NCI-H446 treated with DMSO at 0.1 percent for 48 hours (cell line): ENCODE measurements at places on chromosomes 7 and 10.

DNA sequence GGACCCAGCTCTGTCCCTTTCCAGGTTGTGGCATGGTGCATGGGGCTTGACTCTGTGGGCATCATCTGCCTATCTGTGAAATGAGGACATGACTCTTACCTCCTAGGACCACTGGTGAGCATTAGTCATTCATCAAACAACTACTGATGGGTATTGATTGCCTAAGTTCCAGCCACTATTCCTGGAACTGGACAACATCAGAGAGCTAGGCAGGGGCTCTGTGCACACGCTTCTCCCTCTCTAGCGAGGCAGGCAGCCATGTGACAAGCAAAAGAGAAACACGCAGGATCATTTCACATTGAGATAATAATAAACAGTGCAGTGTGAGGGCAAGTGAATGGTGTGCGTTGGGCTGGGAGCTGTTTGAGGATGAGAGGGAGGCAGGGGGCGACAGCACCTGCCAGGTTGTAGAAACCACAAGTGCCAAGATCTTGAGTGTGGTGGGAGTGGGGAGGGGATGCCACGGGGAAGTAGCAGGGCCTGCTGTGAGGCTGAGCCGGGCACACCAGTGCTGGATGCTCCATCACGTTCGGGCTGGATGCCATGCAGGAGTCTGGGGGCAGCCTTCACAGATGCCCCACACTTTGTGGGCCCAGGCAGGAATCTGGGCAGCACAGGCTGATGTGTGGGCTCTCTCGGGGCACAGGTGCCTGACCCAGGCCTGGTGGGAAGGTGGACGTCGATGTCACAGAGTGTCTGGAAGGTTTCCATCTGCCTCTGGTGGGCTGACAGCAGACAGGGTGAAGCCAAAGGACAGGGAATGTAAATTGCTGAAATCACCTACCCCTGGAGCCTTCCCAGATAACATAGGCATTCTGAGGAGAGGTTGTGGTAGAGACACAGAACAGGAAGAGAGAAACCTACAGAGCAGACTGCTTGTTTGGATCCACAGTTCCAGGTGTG is 405.5 kb downstream of the RPS24 start:
- no peak for DNase-seq

GRCh38 chr7:50629238-50629901 is 64.2 kb upstream of the DDC start:
- no peak for DNase-seq

GRCh38 chr10:71939861-71940474 is 24.2 kb upstream of the CHST3 start:
- DNase-seq, result no peak

DNA sequence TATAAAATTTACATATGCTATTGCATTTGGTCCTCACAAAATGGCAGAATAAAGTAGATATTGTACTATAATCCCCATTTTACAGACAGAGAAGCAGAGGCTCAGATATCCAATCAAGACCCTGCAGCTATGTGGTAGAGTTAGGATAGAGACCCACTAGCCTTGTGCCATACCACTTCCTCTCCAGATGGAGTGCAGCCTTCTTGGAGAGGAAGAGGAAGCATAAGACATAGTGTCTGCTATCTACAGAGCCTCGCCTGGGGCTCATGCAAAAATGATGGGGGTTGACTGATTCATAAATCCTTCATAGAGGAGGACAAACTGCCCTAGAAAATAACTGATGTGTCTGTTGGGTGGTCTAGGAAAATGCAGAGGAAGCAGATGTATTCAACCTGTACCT is 447.3 kb downstream of the KCNMA1 start:
- DNase-seq, result no peak

- no peak for DNase-seq
Measured at GRCh38 chr7:128783143-128783861, 7.7 kb upstream of the OPN1SW start.

DNA sequence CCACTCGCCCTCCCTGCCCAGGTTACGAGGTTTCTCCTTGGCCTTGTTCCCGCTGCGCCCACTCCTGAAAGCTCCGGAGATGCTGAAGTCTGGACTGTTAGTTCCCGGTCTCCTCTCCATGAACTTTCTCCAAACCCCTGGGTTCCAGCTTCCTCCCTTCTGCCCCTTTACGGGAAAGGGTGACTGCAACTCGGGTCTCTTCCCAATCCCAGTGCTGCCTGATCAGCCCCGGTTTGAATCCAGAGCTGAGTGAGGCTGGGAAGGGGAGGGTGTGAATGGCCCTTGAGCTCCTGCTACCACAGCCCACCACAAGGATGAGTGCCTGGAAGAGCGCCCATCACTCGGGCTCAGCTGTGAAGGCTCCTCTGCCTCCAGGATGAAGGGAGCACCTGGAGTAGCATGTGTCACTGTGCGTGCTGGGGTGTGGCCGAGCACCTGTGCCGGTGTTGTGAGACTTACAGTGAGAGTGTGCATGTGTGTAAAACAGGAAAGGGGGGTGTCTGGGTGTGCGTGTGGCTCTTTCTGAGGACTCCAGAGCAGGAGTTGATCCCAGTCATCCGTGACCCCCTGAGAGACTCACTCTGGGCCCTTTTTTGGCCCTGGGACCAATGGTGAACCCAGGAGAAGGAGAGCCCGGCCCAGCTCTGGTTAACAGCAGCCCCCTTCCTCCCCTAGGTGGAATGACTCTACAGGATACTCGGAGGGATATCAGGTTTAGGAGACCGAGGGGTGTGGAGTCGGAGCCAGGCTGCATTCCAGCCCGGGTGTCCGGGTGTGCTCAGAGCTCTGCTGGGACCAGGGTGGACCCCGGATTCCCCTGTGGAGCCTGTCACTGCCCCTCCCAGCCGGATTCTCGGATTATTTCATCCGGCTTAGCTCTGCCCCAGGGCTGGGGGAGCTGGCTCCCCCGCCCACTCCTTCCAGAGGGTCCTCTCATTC is 1.1 kb upstream of the ZNF467 start:
- DNase-seq, result no peak

- no peak for DNase-seq
Measured at GRCh38 chr10:14838582-14839304, 637 bp downstream of the HSPA14 start.

- no peak for DNase-seq
Measured at GRCh38 chr7:116527521-116527920, 2.7 kb downstream of the CAV1 start.

DNA sequence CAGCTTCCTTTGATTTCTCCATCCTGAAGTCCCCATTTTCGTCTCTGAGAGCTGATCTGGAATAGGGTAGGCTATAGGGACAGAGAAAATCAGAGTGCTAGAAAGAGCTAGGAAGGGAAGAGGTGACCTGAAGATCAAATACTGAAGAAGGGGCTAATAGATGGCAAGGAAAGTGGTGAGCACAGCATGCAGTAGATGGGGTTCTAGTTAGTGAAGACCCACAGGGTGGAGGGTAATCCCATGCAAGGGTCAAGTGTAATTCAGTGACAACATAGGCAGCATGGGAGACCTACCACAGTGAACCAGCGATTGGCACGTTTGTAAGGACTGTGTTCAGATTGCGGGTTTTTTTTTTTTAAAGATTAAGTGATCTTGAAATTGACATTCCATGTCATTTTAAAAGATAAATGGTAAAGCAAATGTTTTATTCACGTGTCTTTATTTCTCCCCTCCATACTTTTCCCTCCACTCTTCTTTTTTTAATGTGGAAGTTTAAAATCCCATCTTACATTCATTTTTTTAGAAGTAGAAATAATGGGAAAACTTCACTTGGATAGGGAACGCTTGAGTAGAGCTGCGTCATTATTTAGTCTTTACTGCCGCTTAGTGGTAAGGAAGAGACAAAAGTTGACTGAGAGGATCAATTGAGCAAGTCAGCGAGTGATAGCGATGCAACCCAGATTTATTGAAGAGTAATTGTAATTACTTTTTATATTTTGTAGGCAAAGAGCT is 21.0 kb upstream of the ABI1 start:
- DNase-seq, result peak; percentile 52

GRCh38 chr10:131909929-131910328 is 9.1 kb downstream of the PPP2R2D start:
- DNase-seq, result no peak

DNA sequence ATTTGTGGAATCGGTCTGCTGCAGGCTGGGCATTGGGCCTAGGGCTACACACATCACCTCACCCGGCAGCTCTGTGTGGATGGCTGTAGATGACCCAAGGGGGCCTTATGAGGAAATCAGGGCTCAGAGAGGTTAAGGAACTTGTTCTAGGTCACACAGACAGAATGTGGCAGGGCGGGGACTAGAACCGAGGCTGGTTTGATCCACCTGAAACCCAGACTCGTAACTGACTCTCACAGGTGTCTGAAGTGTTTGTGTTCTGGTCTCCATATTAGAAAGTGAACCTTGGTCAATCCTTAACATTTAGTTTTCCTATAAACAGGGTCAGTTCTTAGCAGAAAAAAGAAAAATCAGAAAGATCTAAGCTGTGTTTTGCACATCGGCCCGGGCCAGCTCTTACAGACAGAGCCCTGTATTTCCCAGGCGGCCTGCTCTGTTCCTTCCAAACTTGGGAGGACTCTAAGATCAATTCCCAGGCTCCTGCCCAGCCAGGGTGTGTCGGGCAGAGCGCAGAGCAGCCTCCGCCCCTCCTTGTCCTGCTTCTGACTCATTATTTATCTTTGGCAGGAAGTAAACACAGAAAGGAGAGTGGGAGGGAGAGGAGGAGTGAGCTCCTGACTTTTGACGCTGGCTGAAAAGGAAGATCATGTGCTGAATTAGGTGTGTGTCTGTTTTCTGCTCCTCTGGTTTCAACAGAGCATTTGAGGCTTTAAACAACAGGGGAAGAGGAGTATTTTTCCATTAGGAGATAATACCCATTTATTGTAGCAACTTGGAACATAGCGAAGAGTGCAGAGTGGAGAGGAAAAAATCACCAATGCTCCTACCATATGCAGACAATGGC is 74.1 kb downstream of the TACC2 start:
- DNase-seq, result peak; percentile 23

GRCh38 chr10:110860576-110861241 is 11.0 kb upstream of the PDCD4 start:
- no peak for DNase-seq

DNA sequence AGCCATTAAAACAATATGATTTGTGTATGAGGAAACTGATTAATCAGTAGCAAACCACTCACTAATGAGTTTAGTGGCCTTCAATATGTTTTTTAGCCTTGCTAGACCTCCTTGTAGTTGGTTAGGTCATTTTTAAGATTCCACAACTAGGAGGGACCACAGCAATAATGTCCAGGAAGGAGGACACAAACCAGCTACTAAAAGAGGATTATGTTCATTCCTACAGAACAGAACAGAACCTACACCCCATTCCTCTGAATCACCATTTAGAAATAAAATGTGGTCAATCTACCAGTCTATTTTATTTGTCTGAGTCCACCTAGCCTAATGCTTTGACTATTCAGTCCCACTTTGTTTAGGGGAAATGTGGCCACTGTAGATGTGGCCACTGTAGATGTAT is 226.3 kb downstream of the GLI3 start:
- DNase-seq, result no peak

- DNase-seq, result peak; percentile 8
Measured at GRCh38 chr10:77163670-77164348, 473.8 kb downstream of the KCNMA1 start.

DNA sequence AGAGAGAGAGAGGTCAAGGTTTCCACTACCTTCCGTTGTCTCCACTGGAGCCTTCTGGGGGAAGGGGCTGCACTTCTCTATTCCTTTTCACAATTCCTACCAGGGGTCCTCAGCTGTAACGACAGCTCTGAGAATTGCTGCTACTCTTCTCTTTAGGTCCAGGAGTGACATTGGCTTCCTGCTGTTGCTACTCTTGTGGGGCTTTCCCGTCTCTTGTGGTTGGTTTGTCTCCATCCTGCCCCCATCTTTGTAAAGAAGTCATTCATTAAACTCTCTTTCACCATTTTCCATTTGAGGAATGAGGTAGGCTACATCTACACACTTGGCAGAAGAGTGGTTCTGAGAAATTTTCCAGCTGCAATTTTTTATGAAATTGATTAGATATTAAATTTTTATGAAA is 238.8 kb upstream of the LYZL1 start:
- no peak for DNase-seq

- no peak for DNase-seq
Measured at GRCh38 chr7:151570366-151570915, 50.7 kb upstream of the RHEB start.

DNA sequence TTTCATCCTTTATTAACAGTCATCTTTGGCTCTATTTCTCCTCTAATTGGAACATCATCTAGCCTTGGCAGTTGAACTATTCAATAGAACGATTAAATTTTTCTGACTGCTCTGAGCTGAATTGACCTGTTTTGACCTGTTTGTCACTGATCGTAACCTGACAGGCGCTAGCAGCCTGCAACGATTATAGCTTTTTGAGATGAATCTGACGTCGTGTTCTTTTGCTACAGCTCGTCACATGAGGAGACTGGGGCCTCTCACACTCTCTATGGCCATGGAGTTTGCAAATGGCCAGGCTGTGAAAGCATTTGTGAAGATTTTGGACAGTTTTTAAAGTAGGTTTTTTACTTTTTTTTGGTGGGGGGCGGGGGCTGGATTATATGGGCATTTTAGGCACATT is 229.8 kb downstream of the FOXP2 start:
- DNase-seq, result peak; percentile 64

- DNase-seq, result no peak
Measured at GRCh38 chr7:150413640-150414081, 34.5 kb downstream of the ZNF775 start.

- no peak for DNase-seq
Measured at GRCh38 chr10:6409971-6410643, 170.0 kb downstream of the PRKCQ start.

- no peak for DNase-seq
Measured at GRCh38 chr10:43407148-43407575, 1.8 kb downstream of the HNRNPF start.

DNA sequence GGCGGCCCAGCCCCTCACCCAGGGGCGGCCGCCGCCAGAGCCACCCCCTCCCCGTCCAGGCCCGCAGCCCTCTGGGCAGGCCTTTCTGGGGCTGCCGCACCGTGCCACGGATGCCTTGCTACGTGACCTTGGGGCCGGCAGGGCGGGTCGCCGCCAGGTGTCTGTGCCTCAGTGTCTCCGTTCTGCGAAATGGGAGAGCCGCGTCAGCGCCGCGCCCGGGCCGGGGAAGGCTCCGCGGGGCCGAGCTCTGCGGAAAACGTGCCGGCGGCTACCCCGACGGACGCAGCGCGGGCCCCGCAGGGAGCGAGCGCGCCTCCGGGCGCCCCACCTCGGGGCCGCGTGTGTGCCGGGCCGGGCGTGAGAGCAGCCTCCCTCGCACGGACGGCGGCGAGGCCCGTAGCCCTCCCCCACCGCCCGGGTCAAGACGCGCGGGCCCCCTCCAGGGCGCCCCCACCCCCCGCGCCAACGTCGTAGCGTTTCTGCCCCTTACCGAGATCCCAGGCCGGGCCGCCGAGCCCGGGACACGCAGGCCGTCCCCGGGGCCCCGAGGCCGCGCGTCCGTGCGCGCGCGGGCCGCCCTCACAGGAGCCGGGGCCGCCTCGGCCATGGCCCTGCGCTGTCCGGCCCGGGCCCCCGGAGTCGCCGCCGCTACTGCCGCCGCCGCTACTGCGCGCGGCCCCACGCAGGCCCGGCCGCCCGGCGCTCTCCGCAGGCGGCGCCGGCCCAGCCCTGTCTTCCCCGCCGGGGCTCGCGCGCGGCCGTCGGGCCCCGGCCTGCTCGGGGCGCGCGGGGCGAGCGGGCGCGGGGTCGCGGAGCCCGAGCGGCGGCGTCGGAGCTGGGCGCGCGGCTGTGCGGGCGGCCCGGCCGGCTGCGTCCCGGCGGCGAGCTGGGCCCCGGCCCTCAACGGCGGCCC is 1.1 kb downstream of the ZNF777 start:
- DNase-seq, result no peak

GRCh38 chr7:98202367-98203195 is 8.7 kb upstream of the BHLHA15 start:
- DNase-seq, result no peak

GRCh38 chr10:100890141-100890672 is 22.6 kb upstream of the SLF2 start:
- no peak for DNase-seq
